ENCODE measurements at places on chromosomes 12 and 14. TPM values are rescaled to one million over a fixed set of nuclear protein-coding genes. Genes with fewer than 3 reads are reported as not detected.
A peak's percentile ranks its signal among the peaks of the same experiment; 100 is the strongest.

- H3K27me3 ChIP-seq, result no peaks in the 10 kb centered on the region
- DNase-seq, result no peak
- H3K4me3 ChIP-seq, result peak overlapping the region; percentile 79
Observed at GRCh38 chr12:14367040-14367661, 1.7 kb downstream of the ATF7IP start.

Gene POTEG
- not detected for total RNA-seq

DNA sequence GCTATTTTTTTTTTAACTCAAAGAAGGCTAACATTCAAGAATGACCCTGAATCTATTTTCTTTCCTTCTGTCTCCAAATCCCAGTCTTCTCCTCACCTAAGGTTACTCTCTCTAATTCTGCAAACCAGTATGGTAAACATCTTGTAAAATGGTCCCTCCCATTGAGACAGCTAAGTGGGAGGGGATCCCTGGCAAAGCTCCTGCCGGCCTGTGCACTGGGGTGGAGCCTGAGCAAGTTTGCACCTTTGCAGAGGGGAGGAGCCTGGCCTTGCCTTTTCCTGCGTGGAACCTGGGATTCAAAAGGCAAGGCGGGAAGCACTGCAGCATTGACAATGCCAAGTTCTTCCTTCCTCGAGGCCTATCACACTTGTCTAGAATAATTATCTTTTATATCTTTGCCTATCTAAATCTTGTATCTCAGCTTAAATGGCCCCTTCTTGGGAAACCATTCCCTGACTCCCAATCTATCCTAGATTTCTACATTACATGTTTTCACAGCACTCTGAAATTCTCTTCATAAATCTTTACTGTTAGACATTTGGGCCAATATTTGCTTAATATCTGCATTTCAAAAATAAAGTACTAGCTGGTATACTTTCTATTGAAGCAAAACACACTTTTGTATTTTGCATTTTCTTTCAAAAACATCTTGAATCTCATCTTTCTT, 83.0 kb downstream of the EPS8 start:
- H3K27ac ChIP-seq, result no peak overlapping the region
- no peak overlapping the region for H3K4me3 ChIP-seq
- no peak for DNase-seq
- no peaks in the 10 kb centered on the region for H3K36me3 ChIP-seq

DNA sequence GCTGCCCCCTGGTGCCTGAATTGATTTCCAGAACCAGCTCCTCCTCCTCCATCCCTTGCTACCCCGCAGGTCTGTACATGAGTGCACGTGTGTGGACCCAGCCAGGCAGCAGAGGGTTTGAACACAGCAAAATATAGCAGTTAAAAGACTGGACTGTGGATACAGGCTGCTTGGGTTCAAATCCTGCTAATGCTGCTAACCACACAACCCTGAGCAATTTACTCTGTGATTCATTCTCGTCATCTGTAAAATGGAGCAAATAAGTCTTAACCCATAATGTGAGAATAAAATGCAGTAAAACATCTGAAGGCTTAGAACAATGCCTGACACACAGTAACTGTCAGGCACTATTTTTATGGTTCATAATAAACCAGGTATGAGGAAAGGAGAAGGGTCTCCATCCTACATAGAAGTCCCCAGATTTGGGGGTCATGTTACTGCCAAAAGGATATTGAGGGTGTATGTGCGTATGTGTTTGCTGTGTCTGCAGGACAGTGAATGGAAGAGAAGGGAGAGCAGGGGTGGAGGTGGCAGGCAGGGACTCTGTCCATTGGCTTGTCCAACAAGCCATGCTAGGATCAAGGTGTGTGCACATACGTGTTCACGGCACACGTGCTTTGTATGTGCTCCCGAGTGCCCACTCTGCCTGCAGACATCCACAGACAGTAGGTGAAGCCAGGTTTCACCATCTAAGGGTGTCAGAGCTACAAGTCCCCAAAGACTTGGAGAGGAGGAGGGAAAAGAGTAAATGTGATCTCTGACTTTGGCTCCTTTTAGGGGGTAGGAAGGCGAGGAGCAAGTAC, 1.5 kb upstream of the STAT6 start:
- H3K27ac ChIP-seq, result peak overlapping the region; percentile 99
- no peak for DNase-seq
- H3K4me3 ChIP-seq, result peak overlapping the region; percentile 96
- peaks cover 29% of the 10 kb centered on the region for H3K4me1 ChIP-seq
- peaks cover 16% of the 10 kb centered on the region for H3K36me3 ChIP-seq
- H3K27me3 ChIP-seq, result no peaks in the 10 kb centered on the region

DNA sequence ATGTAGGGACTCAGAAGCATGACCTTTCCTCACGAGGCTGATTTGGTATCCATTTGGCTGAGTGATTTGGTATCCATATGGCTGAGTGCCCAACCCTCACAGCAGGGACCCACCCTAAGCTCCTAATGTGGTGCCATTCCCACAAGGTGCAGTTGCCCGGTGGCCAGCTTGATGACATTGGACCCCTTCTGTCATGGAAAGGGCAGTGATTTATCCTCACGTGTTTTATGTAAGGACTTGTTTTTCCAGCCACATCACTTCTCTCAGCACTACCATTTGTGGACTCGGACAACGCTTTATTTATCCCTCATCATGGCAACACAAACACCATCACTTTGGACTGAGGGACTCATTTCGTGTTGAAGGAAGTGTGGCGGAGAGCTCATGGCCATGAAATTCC, 8.5 kb upstream of the CDC42BPB start:
- H3K4me3 ChIP-seq, result no peak overlapping the region
- DNase-seq, result peak; percentile 36
- peak overlapping the region; percentile 58 for H3K27ac ChIP-seq
- H3K36me3 ChIP-seq, result no peaks in the 10 kb centered on the region
- H3K27me3 ChIP-seq, result no peaks in the 10 kb centered on the region
- H3K4me1 ChIP-seq, result peaks cover 21% of the 10 kb centered on the region

Gene FGF6
- not detected for total RNA-seq

GRCh38 chr14:30191639-30192279, 264.1 kb upstream of the PRKD1 start:
- DNase-seq, result no peak
- H3K36me3 ChIP-seq, result no peaks in the 10 kb centered on the region
- no peaks in the 10 kb centered on the region for H3K27me3 ChIP-seq
- H3K4me3 ChIP-seq, result no peak overlapping the region
- H3K4me1 ChIP-seq, result peaks cover 3% of the 10 kb centered on the region

DNA sequence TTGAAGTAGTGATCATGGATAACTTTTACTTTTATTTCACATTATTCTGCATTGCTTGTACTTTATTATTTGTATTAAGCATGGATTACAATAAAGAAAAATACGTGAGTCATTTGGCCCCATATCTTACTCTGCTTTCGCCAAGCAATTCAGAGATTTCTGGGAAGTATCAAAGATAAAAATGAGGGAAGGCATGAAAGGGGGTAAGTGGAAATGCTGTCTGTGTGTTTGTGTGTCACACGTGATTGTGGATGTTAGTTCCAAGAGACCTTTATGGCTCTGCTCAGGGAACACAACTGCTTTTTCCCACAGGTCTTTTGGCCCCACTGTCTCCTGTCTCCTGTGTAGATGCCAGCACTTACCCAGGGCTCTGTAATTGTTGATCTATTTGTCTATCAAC, 10.5 kb downstream of the NID2 start:
- no peak overlapping the region for H3K4me3 ChIP-seq
- no peaks in the 10 kb centered on the region for H3K36me3 ChIP-seq
- DNase-seq, result no peak
- peaks cover 38% of the 10 kb centered on the region for H3K4me1 ChIP-seq

GRCh38 chr14:75519826-75520728, 2.2 kb upstream of the BATF start:
- no peaks in the 10 kb centered on the region for H3K27me3 ChIP-seq
- DNase-seq, result no peak
- no peak overlapping the region for H3K4me3 ChIP-seq
- H3K4me1 ChIP-seq, result peaks cover 16% of the 10 kb centered on the region

DNA sequence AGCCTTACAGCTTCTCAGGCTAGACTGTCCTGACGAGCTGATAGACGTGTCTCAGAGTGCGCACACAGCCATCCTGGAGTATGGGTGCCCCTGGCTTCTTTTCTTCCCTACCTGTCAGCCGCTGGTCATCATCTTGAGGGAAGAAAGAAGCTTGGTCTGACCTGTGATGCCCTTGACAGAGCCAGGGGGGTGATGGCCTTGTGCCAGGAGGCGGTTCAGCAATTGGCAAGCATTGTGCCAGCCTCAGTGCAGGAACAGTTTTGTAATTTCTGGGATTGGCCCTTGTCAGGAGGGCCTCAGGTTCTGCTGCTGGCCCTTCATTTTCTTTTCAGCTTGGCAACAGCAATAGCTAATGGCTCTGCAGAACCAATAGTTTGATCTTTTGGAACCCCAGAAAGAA, 80.1 kb downstream of the ADCK1 start:
- H3K27me3 ChIP-seq, result no peaks in the 10 kb centered on the region
- no peak for DNase-seq
- H3K27ac ChIP-seq, result no peak overlapping the region
- H3K4me1 ChIP-seq, result no peaks in the 10 kb centered on the region
- no peak overlapping the region for H3K4me3 ChIP-seq

- no peak overlapping the region for H3K27ac ChIP-seq
- no peaks in the 10 kb centered on the region for H3K4me1 ChIP-seq
Observed at GRCh38 chr14:64865109-64865508, 14.6 kb downstream of the SPTB start.

DNA sequence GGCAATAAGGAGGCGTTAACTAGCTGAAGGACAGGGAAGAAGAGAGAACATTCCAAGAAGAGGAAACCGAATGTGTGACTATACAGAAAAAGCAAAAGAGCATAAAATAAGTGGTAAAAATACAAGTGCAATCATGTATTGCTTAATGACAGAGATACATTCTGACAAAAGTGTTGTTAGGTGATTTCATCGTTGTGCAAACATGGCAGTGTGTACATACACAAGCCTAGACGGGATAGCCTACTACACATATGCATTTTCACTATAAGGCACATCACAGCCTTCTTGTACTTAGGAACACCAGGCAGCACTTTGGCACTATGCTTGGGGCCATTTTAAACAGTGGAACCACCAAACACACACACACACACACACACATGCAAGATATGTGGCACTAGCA, 299.3 kb downstream of the BCAT1 start:
- H3K27me3 ChIP-seq, result no peaks in the 10 kb centered on the region
- no peaks in the 10 kb centered on the region for H3K36me3 ChIP-seq
- no peaks in the 10 kb centered on the region for H3K4me1 ChIP-seq
- H3K27ac ChIP-seq, result no peak overlapping the region

- no peaks in the 10 kb centered on the region for H3K36me3 ChIP-seq
- peak; percentile 42 for DNase-seq
- no peaks in the 10 kb centered on the region for H3K4me1 ChIP-seq
- no peaks in the 10 kb centered on the region for H3K27me3 ChIP-seq
- no peak overlapping the region for H3K27ac ChIP-seq
- H3K4me3 ChIP-seq, result no peak overlapping the region
Observed at GRCh38 chr12:131095826-131096680, 142.3 kb downstream of the ADGRD1 start.

Gene CIPC
- 24.9 TPM for total RNA-seq

Gene ACOT6
- total RNA-seq, result not detected

- no peaks in the 10 kb centered on the region for H3K4me1 ChIP-seq
- no peaks in the 10 kb centered on the region for H3K27me3 ChIP-seq
- no peak overlapping the region for H3K27ac ChIP-seq
- H3K36me3 ChIP-seq, result peaks cover 26% of the 10 kb centered on the region
- H3K4me3 ChIP-seq, result no peak overlapping the region
- DNase-seq, result no peak
Observed at GRCh38 chr12:65248656-65249633, 29.5 kb upstream of the MSRB3 start.

DNA sequence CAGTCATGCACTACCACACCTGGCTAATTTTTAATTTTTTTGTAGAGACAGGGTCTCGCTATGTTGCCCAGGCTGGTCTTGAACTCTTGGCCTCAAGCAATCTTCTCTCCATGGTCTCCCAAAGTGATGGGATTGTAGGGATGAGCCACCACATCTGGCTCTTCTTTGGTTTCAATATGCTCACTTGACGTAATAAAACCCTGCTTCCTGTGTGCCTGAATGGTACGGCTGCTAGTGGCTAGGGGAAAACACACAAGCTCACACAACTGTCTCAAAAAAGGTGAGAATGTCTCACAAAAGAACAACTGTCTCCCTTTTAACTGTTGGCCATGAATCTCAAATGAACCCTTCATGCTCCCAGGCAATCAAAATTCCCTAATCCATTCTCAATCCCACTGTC, 15.0 kb downstream of the C1S start:
- no peaks in the 10 kb centered on the region for H3K27me3 ChIP-seq
- H3K4me1 ChIP-seq, result peaks cover 11% of the 10 kb centered on the region
- no peak overlapping the region for H3K27ac ChIP-seq
- no peaks in the 10 kb centered on the region for H3K36me3 ChIP-seq
- DNase-seq, result no peak

- H3K4me1 ChIP-seq, result no peaks in the 10 kb centered on the region
- no peak for DNase-seq
- no peak overlapping the region for H3K4me3 ChIP-seq
- H3K36me3 ChIP-seq, result no peaks in the 10 kb centered on the region
Observed at GRCh38 chr12:27220055-27220987, 23.8 kb upstream of the STK38L start.

Gene TM9SF1
- 52.0 TPM for total RNA-seq

Gene RAB15
- total RNA-seq, result 21.5 TPM

DNA sequence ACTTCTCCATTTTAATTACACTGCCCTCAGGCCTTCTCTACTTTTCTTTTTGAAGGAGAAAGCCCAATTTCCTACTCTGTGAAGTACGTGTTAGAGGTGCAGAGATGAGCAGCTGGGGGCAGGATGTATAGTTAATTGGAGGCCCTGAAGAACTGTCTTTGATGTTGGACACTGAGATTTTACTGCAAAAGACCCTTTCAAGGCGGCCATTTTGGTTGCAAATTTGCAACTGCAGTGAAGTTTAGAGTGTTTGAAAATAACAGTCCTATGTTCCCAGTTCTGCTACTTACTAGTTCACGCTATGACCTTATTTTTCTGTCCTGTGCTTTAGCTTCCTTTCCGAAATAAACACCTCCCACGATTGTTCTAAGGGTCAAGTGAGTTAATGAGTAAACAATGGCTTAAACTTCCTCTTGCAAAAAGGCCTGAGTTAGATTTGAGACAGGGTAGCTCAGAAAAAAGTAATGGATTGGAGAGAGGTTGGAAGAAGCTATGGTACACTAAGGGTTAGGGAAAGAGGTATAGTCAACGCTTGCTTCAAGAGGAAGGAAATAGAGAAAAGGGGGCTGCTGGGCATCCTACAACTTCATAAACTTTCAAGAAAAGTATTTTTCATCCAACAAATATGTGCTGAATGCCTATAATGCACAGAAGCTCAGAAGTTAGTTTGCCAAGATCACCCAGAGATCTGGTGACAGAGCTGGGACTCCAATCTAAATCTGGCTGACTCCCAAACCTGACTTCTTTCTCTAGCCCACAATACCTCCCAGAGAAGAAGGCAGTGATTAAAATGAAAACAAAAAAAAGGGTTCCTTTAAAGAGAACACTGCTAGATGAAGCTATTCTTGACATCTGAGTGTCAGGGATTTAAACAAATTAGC, 26.4 kb upstream of the DICER1 start:
- H3K4me3 ChIP-seq, result no peak overlapping the region
- no peaks in the 10 kb centered on the region for H3K27me3 ChIP-seq
- DNase-seq, result no peak
- peak overlapping the region; percentile 79 for H3K27ac ChIP-seq

- H3K4me3 ChIP-seq, result no peak overlapping the region
- H3K27me3 ChIP-seq, result no peaks in the 10 kb centered on the region
- peaks cover 10% of the 10 kb centered on the region for H3K36me3 ChIP-seq
- H3K4me1 ChIP-seq, result peaks cover 28% of the 10 kb centered on the region
- no peak for DNase-seq
Observed at GRCh38 chr14:61537563-61538463, 157.5 kb upstream of the HIF1A start.
